ENCODE measurements at places on chromosomes 2 and 18.

- DNase-seq = peak; percentile 69
These were observed 184.2 kb downstream of the GLI2 start for GRCh38 chr2:120919771-120920453.

- DNase-seq = no peak
These were observed 70.7 kb downstream of the MYOM1 start for GRCh38 chr18:3148930-3149535.

- no peak for DNase-seq
These were observed 425.8 kb upstream of the POU3F3 start for GRCh38 chr2:104428155-104428554.

- no peak for DNase-seq
These were observed 43.0 kb upstream of the GPR39 start for GRCh38 chr2:132373391-132374135.

GRCh38 chr2:61356261-61356957, 114.5 kb downstream of the USP34 start:
- DNase-seq = no peak

Data from stomach (tissue), 19 donors.